Purkinje cell (primary cell): ENCODE measurements at places on chromosomes 2 and 18. TPM values are rescaled to one million over a fixed set of nuclear protein-coding genes. Genes with fewer than 3 reads are reported as not detected.

Gene KDM3A
- polyA plus RNA-seq = 12.9 and 13.5 TPM in 2 replicates

Gene UGT1A5
- polyA plus RNA-seq = not detected in 2 replicates

Gene DLX2
- polyA plus RNA-seq = not detected in 2 replicates

Gene REG1B
- polyA plus RNA-seq = not detected in 2 replicates

Gene PLCD4
- 12.3 and 13.9 TPM in 2 replicates for polyA plus RNA-seq

Gene CDCA7
- polyA plus RNA-seq = 0.08 TPM in 1 of 2 replicates, not detected in the other

Gene KIF5C
- 119 and 124 TPM in 2 replicates for polyA plus RNA-seq

Gene CCDC85A
- 0.19 and 0.21 TPM in 2 replicates for polyA plus RNA-seq

Gene NUP35
- 25.0 and 34.2 TPM in 2 replicates for polyA plus RNA-seq

Gene FSIP2
- polyA plus RNA-seq = 0.18 and 0.77 TPM in 2 replicates

Gene SPATA3
- polyA plus RNA-seq = not detected in 2 replicates

Gene CLEC4F
- polyA plus RNA-seq = not detected in 2 replicates

Gene SAG
- polyA plus RNA-seq = not detected in 2 replicates

Gene TSPYL6
- not detected in 2 replicates for polyA plus RNA-seq

Gene UNC80
- polyA plus RNA-seq = 12.9 and 14.8 TPM in 2 replicates

Gene SKA1
- polyA plus RNA-seq = 0.71 TPM in 1 of 2 replicates, not detected in the other

Gene IL18R1
- 0.08 TPM in 1 of 2 replicates, not detected in the other for polyA plus RNA-seq

Gene IL1R2
- polyA plus RNA-seq = 1.6 TPM in 1 of 2 replicates, not detected in the other

Gene GALNT5
- 0.12 and 1.5 TPM in 2 replicates for polyA plus RNA-seq

Gene RTKN
- polyA plus RNA-seq = not detected in 2 replicates

Gene HOXD4
- polyA plus RNA-seq = not detected in 2 replicates

Gene NETO1
- polyA plus RNA-seq = 20.0 TPM in 1 of 2 replicates, not detected in the other

Gene DNAJC5G
- not detected in 2 replicates for polyA plus RNA-seq

Gene GALNT3
- not detected in 2 replicates for polyA plus RNA-seq

Gene CCBE1
- 0.04 TPM in 1 of 2 replicates, not detected in the other for polyA plus RNA-seq

Gene MROH2A
- polyA plus RNA-seq = not detected in 2 replicates

Gene IER3IP1
- 78.4 and 84.2 TPM in 2 replicates for polyA plus RNA-seq

Gene STARD6
- polyA plus RNA-seq = not detected in 2 replicates

Gene MEP1B
- not detected in 2 replicates for polyA plus RNA-seq

Gene PMAIP1
- polyA plus RNA-seq = not detected in 2 replicates

Gene DYSF
- not detected in 2 replicates for polyA plus RNA-seq

Gene TNFRSF11A
- 2.3 and 3.4 TPM in 2 replicates for polyA plus RNA-seq

Gene CUL3
- polyA plus RNA-seq = 169 and 185 TPM in 2 replicates

Gene CRYBA2
- polyA plus RNA-seq = not detected in 2 replicates

Gene COLEC12
- 1.6 and 3.2 TPM in 2 replicates for polyA plus RNA-seq

Gene UGT1A7
- polyA plus RNA-seq = not detected in 2 replicates

Gene HOXD12
- not detected in 2 replicates for polyA plus RNA-seq

Gene LYG1
- not detected in 2 replicates for polyA plus RNA-seq
